ENCODE measurements at places on chromosomes 3 and 15.

- no peak for DNase-seq
Measured at GRCh38 chr3:106699122-106699521, 678.1 kb upstream of the CCDC54 start.

- DNase-seq: no peak
Measured at GRCh38 chr15:72599855-72600464, 54.5 kb upstream of the GOLGA6B start.

- DNase-seq: no peak
Measured at GRCh38 chr3:152019508-152019907, 146.1 kb downstream of the SUCNR1 start.

- DNase-seq: no peak
Measured at GRCh38 chr15:58506783-58507668, 75.2 kb downstream of the LIPC start.

DNA sequence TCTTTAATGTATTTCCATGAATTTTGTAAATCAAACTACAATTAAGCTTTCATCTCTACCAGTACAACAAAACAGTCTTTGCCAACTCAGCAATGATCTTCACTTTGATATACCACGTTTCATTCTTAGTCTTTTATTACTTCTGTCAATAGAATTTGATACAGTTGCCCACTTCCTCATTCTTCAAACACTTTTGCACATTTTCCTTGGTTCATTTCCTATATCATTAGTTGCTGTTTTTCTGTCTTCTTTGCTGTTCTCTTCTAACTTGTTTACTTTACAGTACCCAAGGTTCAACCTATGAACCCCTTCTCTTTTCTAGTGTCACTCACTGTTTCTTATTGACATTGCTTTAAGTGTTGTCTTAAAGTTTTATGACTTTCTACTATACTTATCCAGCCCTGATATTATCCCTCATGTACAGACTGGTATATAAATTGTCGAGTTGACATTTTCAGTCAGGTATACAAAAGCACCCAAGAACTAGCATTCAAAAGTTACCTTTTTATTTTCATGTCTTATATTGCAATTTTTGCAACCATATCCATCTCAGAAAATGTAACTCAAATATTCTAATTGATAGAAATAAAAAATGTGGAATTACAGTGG, 903.1 kb downstream of the NSUN3 start:
- no peak for DNase-seq

- no peak for DNase-seq
Measured at GRCh38 chr3:177816667-177817208, 619.5 kb upstream of the TBL1XR1 start.

GRCh38 chr3:73364517-73364916, 260.2 kb downstream of the PDZRN3 start:
- no peak for DNase-seq

GRCh38 chr3:24499991-24500390, 5.3 kb upstream of the THRB start:
- no peak for DNase-seq

GRCh38 chr3:143600756-143601718, 247.2 kb downstream of the SLC9A9 start:
- DNase-seq: no peak

DNA sequence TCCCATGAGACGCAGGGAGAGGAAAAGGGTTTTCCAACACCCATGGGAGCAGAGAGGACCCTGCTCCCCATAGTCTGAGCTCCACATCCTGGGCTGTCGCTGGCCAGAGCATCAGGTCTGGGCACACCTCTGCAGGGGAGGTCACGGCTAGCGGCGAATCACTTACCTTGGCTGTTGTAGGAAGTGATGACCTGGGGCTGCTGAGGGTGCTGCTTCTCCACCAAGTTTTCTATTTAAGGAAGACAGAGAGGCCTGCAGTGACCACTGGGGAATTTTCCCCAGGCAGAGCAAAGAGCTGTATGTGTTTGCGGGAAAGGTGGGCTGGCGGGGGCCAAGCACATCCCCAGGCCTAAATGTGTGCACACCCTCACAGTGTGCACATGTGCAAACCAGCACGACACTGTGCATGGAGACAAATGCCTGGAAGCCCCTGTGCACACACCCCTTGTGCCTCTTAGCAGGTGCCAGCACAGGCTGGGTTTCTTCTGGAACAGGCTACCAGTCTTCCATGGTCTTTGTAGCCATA, 7.6 kb downstream of the KY start:
- no peak for DNase-seq

GRCh38 chr3:8456412-8456811, 45.2 kb upstream of the LMCD1 start:
- no peak for DNase-seq

DNA sequence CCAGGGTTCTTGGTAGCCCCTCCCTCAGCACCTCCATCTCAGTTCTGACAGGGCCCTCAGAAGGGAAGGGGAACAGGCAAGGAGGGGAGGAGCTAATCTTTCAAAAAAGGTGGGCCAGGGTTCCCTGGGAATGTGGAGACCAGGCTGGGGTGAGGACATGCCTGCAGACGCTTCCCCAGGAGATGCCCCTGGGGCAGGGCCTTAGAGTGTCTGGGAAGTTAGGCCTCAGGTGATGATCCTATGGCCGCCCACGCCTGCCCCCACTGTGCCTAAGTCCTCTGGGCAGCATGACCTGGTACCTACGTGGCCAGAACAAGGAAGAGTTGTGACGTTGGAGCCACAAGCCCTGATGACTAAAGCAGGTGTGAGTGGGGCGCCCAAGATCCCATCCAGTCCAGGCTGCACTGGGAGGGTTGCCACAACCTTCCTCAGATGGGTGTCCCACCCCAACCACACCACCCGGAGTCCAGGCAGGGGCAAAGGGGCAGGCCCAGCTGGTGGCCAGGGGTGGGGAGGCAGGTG, 3.9 kb upstream of the SEMA3B start:
- no peak for DNase-seq

DNA sequence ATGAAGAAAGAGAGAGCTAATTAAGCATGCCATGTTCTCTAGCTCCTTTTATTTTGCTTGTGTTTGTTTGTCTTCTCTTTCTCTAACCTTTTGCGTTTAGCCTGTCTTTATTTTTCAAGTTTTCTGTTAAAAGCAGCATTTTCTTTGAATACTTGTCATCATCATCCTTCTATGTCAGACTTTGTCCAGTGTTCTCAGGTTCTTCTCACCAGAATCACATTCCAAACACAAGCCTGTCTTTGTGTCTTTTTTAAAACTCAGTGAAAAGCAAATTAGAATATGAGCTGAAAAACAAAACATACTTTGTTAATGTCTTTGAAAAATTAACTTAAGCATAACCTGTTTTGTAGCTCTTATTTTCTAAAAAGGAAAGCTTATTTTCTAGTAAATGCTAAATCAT, 62.4 kb downstream of the LEKR1 start:
- DNase-seq: no peak

DNA sequence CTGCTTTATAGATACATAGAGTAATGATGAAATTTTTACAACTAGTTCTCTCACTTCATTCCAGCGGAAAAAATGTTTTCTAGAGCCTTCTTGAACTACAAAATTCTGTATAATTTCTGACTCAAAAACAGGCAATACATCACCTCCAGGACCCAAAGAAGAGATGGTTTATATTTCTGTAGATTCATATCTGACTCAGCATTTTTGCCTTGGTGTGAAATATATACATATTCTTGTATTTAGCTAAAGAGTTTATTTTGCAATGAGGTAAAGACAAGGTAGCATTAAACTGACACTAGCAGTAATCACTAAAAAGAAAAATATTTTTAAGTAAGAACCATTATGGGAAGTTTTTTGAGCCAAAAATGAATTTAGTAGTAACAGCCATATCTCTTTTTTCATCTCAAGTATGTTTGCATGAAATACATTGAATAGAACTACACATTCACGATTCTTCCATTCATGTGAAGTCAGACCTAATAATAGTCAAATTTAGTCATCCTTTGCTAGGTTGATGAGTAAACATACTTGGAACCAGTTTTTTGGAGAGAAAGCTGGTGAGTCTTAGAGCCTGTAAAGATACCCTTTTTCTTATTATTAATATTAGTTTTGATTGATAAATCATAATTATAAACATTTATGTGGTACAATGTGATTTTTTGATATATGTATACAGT, 31.6 kb downstream of the COL8A1 start:
- no peak for DNase-seq

- no peak for DNase-seq
Measured at GRCh38 chr3:61139686-61140085, 111.6 kb downstream of the FHIT start.

DNA sequence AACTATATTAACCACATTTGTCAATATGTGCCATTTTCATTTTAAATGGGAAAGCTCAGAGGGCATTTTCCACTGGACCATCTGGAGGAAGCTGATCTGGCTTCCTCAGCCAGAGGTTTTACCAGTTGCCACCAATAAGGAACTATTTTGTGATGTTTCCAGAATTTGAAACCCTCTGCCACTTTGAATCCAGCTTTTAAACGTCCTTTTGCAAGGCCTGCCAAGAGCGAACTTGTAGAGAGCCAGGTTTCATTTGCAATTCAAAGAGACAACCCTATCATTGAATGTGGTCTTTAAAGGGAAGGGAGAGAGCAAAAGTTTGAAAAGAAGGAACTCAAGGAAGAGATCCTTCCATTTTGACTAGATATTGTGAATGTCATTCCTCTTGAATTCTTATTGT, 123.3 kb upstream of the CHL1 start:
- DNase-seq: no peak

DNA sequence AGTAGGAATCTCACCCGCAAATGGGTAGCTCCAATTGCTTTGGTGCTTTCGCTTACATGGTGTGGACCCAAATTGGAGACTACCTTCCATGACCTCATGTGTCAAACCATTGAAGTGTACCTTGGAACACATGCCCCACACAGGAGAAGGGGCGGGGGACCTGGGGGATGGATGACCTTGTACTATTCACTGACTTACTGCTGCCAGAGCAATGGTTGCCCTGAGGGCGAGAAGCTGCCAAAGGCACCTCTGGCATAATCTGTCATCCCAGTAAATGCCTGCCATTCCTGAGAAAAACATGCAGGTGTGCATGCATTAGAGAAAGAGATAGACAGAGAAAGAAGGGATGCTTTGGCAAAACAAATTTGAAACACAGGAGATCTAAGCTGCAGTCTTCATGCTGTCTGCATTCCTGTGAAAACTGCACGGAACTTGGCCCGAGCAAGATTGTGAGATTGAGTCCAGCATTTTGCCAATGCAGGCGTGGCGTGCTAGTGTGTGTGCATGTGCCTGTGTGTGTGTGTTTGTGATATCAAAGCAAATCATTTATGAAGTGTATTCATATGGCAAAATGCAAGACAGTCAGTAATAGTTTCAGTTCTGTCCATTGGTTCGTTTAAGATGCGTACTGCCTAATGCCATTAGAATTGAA, 219.5 kb upstream of the MDFIC2 start:
- no peak for DNase-seq

- no peak for DNase-seq
Measured at GRCh38 chr3:9280451-9281219, 31.2 kb upstream of the SRGAP3 start.

GRCh38 chr15:57355259-57355658, 21.0 kb upstream of the CGNL1 start:
- DNase-seq: no peak

GRCh38 chr3:28212681-28213080, 28.7 kb upstream of the CMC1 start:
- DNase-seq: no peak

GRCh38 chr3:157122832-157123427, 37.0 kb downstream of the CCNL1 start:
- no peak for DNase-seq

GRCh38 chr3:41638381-41638780, 323.5 kb downstream of the ULK4 start:
- no peak for DNase-seq

DNA sequence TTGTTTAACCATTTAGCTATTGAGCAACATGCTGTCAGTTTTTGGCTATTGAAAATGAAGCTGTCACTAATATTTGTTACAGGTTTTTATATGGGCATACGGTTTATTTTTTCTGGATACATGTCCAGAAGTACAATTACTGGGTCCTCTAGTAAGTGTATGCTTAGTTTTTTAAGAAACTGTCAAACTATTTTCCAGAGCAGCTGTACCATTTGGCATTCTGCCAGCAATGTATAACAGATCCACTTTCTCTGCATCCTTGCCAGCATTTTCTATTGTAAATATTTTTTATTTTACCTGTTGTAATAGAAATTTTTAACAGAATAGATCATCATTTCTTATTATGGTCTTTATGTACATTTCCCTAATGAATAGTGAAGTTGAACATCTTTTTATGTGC, 658.8 kb downstream of the EDEM1 start:
- DNase-seq: no peak

DNA sequence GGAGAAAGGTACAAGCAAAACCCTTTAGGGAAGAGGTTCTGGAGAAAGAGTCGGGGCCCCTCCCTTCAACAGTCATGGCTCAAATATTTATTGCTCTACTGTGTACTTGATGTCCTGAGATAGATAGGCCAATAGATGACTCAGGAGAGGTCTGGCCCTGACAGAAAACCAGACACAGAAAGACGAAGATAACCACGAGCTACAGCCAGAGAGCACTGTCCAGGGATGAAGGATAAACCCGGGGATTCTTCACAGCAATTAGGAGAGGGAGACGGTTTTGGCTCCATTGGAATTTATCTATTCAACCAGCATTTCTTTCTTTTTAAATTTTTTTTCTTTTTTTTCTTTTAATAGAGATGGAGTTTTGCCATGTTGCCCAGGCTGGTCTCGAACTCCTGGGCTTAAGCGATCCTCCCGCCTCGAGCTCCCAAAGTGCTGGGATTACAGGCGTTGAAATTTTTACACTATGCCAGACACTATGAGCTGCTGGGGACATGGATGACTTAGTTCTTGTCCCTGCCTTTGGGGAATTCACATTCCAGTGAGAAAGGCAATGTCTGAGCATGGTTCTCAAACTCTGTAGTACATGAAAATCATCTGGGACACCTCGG, 4.6 kb upstream of the CIDEC start:
- DNase-seq: no peak

DNA sequence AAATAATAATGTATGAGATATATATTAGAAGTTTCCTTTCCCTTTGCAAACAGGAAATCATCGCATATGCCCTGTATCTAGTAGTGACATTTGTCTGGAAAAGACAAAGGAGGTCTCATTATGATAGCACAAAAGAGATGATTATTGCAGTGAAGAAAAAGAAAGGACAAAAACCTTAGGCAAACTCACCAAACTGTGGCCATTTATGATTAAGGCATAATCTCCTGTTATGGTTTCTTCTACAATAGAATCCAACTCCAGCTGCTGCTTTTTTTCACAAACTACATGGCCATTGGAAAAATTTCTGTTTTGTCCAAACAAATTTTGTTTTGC, 218.2 kb downstream of the ATP8B4 start:
- DNase-seq: no peak

Data from activated T-helper 1 cell treated with anti-CD3 and anti-CD28 coated beads, Interleukin-12 subunit alpha, Interleukin-12 subunit beta, Interleukin-2, Interleukin-4 antibody, amounts not matched to agents 30 ng/mL and 10 ng/mL and 1 ng/mL, durations not matched to agents 14 hours and 24 hours and 36 hours (primary cell).